ENCODE measurements at places on chromosomes 1 and 21.

- no peak for DNase-seq
Observed at GRCh38 chr1:204974327-204974726, 68.7 kb upstream of the CNTN2 start.

DNA sequence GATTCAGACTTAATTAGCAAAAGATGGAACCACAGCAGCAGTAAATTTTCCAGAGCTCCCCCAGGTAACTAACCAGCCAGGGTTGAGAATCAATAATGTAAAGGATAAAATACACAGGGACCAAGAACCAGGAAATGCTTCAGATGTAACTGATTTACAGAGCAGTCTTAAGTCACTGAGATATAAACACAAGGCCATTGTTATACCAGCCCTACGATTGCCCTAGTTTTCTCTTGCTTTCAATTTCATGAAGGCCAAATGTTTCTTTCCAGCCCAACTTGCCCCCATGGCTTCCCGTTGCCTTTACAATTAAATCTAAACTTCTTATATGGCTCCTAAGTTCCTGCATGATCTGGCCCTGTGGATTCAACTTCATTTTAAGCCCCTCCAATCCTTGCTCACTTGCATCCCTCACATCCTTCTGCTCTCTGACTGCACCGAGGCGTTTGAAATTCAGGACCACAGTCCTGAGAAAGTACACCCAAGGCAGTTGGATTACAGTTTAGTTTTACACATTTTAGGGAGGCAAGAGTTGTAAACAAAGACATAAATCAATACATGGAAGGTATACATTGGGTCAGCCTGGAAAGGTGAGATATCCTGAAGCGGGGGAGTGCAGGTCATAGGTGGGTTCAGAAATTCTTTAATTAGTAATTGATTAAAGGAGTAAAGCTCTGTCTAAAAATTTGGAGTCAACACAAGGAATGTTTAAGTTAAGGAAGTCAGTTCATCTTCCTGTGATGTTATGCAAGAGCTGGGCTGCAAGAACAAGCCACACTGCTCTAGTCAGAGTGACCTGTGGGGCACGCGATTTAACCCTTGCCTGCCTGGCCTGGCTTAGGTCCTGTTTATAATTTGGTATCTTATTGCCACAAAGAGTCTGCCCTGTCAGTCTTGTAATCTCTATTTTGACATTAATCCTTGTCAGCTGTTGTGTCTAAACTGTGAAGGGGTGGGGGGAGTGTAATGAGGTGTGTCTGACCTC lies 69.9 kb upstream of the COG2 start:
- no peak for DNase-seq

DNA sequence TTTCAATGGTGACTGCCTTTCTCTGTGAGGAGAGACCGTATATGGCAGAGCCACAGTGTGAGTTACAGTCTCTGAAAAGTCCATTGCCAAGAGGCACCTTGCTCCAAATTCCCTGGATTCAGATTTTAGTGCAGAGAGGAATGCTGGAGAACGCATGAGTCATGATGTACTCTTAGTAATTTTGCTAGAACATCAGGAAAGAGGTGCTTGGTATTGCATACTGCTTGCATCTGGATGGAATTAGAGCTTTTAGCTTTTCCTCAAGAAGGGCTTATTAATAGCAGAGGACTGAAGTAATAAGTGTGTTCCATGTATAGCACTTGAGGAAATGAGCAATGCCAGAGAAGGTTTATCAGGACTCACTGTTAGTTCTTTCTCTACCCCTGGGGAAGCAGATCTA lies 40.5 kb upstream of the AKT3 start:
- no peak for DNase-seq

DNA sequence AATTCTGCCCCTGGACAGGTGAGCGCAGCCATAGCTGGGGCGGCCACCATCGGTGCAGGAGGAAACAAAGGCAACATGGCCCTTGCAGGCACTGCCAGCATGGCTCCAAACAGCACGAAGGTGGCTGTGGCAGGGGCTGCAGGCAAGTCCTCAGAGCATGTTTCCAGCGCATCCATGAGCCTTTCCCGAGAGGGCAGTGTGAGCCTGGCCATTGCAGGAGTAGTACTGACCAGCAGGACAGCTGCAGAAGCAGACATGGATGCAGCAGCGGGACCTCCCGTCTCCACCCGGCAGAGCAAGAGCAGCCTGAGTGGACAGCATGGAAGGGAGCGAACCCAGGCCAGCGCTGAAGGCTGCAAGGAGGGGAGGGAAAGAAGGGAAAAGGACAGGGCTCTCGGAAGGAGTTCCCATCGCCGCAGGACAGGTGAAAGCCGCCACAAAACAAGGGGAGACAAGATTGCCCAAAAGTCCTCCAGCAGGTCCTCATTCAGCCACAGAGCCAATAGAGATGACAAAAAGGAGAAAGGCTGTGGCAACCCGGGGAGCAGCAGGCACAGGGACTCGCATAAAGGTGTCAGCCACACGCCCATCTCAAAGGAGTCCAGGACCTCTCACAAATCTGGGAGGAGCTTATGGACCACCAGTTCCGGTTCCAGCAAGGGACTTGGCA lies 17.4 kb downstream of the ATF3 start:
- no peak for DNase-seq

DNA sequence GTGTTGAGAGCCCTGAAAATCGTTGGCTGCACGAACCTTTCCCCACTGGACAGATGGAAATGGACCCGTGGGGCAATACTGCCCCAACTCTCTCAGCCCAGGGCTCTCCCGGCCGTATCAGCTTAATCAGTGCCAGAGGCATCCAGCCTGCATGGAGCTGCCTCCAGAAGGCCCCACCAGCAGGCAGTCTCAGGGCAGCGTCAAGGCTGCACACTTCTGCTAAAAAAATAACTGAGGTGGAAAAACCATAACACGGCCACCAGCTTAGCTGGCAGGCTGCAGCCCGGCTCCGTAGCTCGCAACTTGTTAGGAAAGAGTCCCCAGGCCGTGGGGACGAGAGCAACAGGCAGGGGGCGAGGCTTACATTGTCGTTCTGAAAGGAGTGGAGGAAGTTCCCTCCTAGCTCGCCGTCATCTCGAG lies 27.9 kb downstream of the MRPL37 start:
- DNase-seq = no peak

- peak; percentile 68 for DNase-seq
Observed at GRCh38 chr1:151458802-151459330, 428 bp downstream of the POGZ start.

- DNase-seq = no peak
Observed at GRCh38 chr1:186960861-186961260, 132.1 kb downstream of the PLA2G4A start.
